ENCODE measurements at places on chromosomes 5 and 9.

DNA sequence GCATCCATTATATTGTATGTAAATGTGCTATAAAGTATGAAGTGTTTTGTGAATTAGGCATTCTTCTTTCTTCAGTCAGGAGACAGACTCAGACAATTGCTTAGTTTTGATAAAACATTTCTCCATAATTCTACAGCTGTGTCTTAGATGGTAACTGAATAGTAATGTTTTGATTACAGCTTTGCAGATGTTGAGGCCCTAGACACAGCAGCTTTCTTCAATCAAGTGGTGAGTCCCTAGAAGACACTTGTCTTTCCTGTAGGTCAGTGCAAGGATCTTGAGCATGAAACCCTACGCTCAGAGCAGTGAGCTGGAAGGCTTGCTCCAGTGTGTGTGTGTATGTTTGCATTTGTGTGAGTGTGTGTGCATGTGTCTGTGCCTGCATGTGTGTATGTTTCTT lies 46.8 kb upstream of the CD180 start:
- no peak for DNase-seq

DNA sequence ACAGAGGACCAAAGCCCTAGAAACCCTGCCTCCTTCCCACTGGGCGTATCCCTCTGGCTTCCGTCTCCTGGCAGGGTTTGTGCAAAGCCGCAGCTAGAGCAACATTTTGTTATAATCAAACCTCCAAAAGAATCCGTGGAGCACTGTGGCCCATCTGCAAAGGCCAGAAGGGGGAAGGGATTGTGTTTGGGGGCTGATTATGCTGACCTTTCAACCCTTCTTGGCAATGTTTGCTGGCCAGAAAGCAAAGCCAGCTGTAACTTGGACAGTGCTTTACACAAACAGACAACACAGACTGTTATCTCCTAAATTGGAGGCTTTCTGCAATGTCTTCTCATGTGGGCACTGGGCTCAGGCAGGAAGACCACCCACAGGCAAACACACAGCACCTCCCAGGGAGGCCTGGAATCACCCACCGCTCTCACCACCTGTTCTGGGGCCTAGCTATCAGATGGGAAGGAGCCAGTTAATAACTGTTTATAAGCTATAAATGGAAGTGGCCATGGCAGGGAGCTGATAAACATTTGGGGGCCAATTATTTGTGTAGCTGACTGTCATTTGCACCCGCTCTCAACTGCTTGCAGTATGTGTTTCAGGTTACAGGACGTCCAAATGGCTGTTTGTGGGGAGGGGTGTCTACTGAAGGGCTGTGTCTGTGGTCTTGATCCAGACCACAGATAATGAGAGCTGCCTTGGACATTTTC lies 121.6 kb upstream of the ERCC6L2 start:
- no peak for DNase-seq

- no peak for DNase-seq
Observed at GRCh38 chr5:126508962-126509279, 85.7 kb downstream of the GRAMD2B start.

DNA sequence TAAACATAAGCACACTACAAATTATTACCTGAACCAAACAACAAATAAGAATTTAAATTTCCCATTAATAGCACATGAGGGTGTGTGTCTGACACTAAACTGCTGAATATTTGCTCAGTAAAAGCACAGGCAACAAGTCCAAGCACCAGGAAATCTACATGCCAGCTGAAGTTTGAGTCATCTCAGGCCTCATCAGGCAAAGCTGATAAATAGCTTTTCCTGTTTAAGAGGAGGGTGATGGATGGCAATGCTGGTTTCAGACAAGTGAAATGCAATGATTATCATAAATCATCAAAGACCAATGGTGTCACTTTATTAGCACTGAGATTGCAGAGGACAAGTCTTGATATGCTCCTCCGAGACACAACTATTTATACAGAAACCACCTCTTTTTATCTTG lies 1668.0 kb upstream of the C9orf72 start:
- no peak for DNase-seq

- no peak for DNase-seq
Observed at GRCh38 chr5:36523450-36523849, 83.0 kb upstream of the SLC1A3 start.
